Fibroblast of pulmonary artery (primary cell): ENCODE measurements at places on chromosomes 13 and 19.

DNA sequence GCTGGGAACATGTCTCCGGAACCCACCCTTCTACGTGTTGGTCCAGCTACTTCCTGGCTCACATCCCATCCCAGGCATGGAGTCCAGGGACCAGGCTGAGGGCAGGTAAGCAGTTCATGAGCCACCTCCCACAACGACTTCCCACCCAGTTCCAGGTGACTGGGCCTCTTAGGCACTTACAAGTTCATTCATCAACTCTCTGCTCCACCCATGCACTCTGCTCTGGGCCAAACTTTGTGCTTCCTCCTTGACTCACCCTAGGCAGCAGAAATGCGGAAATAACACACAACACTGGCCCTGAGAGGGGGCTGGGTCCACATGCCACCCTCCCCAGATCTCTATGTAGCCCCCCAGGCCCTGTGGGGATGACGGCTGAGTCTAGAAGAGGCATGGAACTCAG is 20.5 kb downstream of the IQCN start:
- no peak for DNase-seq

GRCh38 chr19:48029431-48029830 is 14.4 kb downstream of the CABP5 start:
- DNase-seq, result no peak

DNA sequence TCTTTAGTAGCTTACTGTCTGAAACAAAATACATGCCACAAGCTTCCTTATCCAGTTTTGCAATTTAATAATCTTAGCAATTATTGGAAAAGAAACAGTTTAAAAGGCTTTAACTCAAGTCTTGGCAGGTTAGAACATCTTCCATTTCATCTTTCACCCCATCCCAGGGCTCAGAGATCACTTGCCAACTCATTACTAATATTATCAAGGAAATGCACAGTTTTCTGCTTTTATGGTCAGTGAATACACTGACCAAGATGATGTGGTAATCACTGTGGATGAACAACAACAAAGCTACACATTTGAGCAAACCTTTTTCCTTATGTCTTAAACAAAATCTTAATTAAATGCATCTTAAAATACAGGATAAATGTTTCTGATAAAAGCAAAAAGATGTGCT is 48.0 kb upstream of the ITM2B start:
- DNase-seq, result no peak

- peak; percentile 60 for DNase-seq
These were observed 406.5 kb downstream of the FOXO1 start for GRCh38 chr13:40259899-40260298.

GRCh38 chr13:72620874-72621273 is 106.6 kb downstream of the MZT1 start:
- no peak for DNase-seq

GRCh38 chr13:76647550-76647949 is 238.7 kb downstream of the KCTD12 start:
- DNase-seq, result no peak

DNA sequence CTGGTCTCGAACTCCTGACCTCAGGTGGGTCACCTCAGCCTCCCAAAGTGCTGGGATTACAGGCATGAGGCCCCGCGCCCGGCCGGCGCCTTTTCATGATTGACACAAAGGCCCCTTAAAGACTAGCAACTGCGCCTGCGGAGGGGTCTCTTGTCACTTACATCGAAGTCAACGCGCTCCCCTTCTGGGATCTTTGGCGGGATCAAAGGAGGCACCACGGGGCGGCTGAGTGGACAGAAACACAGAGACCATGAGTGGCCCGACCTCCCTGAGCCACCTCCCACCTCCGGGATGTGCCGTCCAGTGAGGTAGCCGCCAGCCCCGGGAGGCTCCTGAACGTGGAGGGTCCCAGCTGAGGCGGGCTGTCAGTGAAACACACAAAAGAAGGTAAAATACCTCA is 7.3 kb downstream of the TNNT1 start:
- no peak for DNase-seq

GRCh38 chr13:29101409-29101808 is 281.3 kb downstream of the MTUS2 start:
- DNase-seq, result no peak

GRCh38 chr19:4391701-4392483 is 8.5 kb downstream of the SH3GL1 start:
- DNase-seq, result peak; percentile 79

- DNase-seq, result no peak
These were observed 243.3 kb upstream of the STARD13 start for GRCh38 chr13:33528896-33529295.

- peak; percentile 98 for DNase-seq
These were observed 2.7 kb downstream of the UHRF1 start for GRCh38 chr19:4911786-4912672.

GRCh38 chr13:112513761-112514160 is 74.2 kb downstream of the TUBGCP3 start:
- no peak for DNase-seq

- no peak for DNase-seq
These were observed 789.8 kb downstream of the SLITRK6 start for GRCh38 chr13:85009447-85009846.

- no peak for DNase-seq
These were observed 157.5 kb downstream of the PCDH20 start for GRCh38 chr13:61258185-61258584.

- no peak for DNase-seq
These were observed 9.0 kb downstream of the MICU2 start for GRCh38 chr13:21594715-21595545.

- DNase-seq, result no peak
These were observed 10.1 kb downstream of the YJU2 start for GRCh38 chr19:4257025-4257424.

GRCh38 chr19:2993579-2993978 is 16.2 kb downstream of the TLE6 start:
- DNase-seq, result no peak

DNA sequence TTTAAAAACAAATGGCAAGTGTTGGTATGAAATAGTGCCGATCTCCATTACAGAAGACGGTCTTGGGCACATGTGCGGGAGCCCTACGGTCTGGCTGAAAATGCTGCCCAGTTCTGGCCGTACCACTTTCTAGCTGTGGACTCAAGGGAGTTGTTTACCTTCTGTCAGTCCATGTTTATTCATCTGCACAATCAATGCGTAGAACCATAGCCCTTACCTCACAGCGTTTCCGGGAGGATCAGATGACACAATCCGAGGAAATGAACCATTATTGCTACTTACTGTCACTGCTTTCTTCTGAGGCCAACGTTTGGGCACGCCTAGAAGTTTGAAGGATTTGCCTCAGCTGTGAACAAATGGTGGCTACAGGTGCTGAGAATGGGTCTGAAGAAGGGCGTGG is 31.2 kb downstream of the GADD45B start:
- DNase-seq, result peak; percentile 88

DNA sequence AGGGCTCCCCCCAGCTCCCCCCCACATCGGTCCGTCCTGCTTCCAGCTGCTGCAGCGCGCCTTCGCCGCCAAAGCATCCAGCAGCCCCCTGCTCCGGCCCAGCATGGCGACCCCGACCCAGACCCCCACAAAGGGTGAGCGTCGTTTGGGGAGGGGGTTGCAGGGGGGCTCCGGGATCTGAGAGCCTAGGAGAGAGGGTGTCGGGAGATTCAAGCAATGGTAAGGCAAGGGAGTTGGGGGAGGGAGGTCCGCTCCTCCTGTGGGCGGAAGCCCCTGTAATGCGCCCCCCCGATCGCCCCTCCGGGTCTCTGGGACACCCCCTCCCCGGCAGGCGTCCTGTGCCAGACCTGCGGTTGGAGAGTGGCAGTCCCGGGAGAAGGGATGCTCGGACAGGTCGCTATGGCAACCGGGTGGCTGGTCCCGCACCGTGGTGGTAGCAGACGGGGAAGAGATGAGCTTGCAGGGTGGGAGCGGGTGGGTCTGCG is at the start of gene FXYD7:
Gene FXYD7 (plus strand): TSS at position 25 of the 485 bp plus-strand sequence. CDS start 79 bp downstream, at position 104.
- DNase-seq, result no peak

GRCh38 chr19:12884926-12885748 is 1.9 kb downstream of the KLF1 start:
- DNase-seq, result peak; percentile 60

GRCh38 chr13:64505336-64505910 is 2724.7 kb downstream of the PCDH9 start:
- DNase-seq, result peak; percentile 54

DNA sequence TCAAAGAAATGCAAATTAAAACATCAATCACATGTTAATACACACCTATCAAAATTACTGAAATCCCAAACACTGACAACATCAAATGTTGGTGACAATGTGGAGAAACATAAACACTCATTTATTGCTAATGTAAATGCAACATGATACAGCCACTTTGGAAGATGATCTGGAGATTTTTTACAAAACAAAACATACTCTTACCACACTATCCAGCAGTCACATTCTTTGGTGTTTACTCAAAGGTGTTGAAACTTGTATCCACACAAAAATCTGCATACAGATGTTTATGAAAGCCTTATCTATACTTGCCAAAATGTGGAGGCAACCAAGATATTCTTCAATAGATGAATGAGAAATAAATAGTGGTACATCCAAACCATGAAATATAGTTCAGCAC is 1219.5 kb upstream of the PCDH20 start:
- DNase-seq, result no peak

DNA sequence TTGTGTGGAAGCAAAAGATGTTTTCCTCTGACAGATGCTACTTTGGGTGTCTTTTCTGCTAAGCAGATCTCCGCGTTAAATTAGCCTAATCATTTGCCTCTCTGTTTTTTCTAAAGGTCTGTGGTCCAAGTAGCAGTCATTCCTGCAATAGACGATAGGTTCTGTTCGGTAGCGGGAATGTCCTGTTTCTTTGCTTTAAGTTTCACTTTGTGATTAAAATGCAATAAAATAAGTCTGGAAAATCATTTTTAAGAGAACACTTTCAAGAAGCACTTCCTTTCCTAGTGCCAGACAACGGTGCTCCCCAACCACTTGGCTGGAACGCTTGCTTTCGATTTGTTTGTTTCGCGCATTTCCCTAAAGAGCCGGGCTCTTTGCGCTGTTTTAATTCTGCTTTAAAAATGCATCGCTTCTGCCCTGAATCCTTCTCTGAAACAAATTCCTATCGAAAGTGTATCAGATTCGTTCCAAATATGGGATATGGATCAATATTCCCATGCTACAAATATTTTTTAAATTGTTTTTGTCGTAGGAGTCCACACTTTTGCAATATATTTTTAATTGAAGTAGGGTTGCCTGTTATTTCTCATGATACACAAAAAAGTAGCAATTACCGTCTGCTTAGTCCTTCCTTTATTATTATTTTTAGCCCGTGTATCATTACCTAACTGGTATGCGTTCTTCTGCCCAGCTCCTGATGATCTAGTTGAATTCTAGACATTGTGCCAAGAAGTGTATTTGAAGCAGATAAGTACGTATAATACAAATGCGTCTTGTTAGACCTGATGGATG is 14.2 kb downstream of the ZIC2 start:
- peak; percentile 21 for DNase-seq

DNA sequence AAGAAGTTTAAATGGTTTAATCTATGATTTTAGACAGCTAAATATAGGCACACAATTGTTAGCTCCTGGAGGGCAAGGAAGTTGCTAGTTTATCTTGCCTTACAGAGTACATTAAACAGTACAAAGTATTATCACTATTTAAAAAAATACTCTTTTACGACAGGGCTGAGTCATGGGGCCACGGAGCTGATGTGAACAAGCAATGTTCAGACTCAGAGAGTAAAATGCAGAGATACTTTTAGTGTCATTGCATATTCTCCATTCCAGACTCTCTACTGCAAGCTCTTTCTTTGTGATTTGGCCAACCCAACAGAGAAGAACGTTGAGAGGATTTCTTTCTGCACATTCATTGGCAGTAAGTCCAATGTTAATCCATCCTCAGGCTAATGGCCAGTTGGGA is 352.4 kb downstream of the SPRY2 start:
- peak; percentile 70 for DNase-seq

- no peak for DNase-seq
These were observed 1279.8 kb upstream of the PCDH9 start for GRCh38 chr13:68509734-68510621.
